Activated CD8-positive, alpha-beta memory T cell treated with anti-CD3 and anti-CD28 coated beads for 4 hours (primary cell): ENCODE measurements at places on chromosomes 1 and 21.

DNA sequence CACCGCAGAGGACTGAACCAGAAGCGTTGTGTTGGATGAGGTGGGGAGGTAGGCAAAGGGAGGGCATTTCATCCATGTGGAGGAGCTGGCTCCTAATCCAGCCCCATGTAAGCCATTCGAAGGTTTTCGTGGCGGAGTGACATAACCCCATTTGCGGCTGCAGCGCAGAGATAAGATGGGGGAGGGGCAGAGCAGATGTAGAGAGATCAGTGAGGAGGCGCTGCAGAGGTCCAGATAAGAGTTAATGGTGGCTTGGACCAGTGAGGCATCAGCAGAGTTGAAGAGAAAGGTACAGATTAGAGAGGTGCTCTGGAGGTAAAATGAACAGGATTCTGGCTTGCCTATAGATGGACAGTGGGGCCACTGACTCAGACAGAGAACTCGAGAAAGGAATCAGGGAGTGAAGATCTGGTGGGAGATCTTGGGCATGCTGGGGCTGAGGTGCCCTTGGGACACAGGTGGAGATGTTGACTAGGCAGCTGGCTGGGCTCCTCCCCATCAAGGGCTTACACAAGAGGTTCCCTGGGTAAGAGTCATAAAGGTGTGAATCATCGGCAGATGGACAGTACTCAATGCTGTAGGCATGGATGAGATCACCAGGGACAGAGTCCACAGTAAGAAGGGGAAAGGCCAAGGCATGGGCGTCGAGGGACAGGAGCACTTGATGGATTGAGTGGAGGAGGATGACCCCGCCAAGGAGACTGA lies 7.8 kb upstream of the PTPRF start:
- DNase-seq: no peak

DNA sequence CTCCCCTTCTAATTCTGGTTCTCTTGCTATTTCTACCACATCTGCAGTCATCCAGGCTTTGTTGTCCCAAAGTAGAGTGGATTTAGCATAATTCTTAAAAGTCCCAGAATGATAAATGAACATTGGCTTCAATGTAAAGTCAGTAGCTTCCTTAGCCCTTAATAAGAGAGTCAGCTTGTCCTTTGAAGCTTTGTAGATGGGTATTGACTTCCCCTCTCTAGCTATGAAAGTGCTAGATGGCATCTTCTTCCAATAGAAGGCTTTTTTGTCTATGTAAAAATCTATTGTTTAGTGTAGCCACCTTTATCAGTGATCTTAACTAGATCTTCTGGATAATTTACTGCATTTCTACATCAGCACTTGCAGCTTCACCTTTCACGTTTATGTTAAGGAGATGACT lies 181.4 kb upstream of the B3GALT2 start:
- DNase-seq: no peak

- no peak for DNase-seq
These were observed 124.4 kb upstream of the IRF2BP2 start for GRCh38 chr1:234734412-234734835.

DNA sequence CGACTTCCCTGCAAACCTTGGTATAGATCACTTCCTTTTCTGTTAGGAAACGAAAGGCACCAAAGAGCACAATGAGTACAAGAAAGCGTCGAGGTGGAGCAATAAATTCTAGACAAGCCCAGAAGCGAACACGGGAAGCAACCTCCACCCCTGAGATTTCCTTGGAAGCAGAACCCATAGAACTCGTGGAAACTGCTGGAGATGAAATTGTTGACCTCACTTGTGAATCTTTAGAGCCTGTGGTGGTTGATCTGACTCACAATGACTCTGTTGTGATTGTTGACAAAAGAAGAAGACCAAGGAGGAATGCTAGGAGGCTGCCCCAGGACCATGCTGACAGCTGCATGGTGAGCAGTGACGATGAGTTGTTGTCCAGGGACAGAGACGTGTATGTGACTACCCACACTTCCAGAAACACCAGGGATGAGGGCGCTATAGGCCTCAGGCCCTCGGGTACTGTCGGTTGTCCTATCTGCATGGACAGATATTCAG lies 18.5 kb downstream of the FAM89A start:
- DNase-seq: no peak

DNA sequence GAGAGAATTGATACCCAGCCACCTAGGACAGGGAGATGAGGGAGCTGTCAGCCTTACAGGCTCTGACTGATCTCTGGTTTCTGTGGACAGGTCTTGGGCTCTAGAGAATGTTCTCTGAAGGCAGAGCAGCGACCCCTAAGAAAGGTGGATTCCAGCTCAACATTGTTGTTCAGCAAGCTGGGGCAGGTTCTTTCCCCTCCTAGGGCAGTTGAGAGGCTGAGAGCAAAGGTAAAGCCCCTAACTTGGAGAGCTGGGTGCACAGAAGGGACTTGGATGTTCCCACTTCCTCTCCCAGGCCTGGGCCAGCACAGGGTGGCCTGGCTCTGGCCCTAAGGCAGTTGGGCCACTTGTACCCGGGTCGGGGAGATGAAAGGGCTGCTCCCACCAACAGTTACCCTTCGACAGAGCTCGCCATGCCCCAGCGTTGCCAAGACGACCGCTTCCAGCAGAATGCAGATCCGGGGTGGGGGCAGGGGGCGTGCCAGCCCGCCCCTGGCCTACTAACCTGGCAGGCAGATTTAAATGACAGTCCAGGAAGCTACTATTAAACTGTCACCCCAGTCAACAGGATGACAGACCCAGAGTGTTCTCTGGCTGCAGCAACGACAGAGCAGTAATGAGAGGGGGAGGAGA lies 31.6 kb downstream of the LRP8 start:
- no peak for DNase-seq

- DNase-seq: no peak
These were observed 511.0 kb upstream of the CAMK1G start for GRCh38 chr1:209072481-209072880.

DNA sequence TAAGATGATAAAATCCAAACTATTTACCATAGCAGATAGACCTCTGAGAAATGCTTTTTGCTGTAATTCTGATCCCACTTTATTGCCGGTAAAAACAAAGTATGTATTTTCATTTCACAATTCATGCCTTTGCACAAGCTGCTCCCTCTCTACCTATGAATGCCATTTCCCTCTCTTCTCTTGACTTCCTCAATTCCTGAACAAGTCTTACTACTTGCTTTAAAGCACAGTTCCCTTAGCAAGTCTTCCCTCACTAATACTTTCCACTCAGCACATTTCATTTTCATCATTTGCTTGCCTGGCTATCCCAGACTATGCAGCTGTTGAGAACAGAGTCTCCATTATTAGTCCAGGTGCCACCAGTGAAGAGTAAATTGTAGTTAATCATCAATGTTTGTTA lies 13.8 kb downstream of the GPATCH2 start:
- DNase-seq: no peak

DNA sequence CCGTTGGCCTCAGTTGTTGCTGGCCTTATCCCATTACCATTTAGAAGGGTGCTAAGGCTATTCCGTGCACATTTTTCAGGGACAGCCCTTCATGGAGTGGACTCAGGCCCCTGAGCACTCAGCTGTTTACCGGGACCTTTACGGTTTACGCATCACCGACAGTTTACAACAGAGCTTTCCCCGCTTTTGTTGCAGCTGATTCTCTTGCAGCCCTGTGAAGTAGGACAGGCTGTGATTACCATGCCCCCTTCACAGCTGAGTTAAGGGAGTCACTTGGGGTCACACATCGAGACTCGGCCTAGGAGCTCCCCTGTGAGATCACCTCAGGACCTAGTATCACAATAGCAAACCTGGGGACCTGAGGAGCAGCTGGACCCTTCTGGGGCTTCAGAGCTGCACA lies 41.9 kb downstream of the PTPRF start:
- DNase-seq: no peak

- no peak for DNase-seq
These were observed 23.8 kb upstream of the KIAA1614 start for GRCh38 chr1:180888870-180889269.

DNA sequence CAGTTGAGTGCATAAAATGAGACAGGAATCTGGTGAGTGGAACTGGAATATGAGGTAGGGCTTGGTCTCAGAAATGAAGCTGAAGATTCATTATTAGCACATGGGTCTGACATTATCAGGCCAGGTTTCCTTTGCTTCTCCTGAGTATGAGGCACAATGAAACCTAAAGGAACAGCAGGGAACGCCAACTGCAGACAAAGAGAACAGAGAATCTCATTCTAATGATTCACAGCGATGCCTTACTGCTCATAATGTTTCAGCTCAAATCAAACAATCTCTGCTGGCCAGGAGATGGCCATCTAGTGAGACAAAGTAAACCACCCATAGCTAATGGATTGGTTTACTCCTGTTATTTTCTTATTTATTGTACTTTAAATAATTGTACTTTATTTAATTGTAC lies 133.5 kb downstream of the C1orf21 start:
- no peak for DNase-seq

DNA sequence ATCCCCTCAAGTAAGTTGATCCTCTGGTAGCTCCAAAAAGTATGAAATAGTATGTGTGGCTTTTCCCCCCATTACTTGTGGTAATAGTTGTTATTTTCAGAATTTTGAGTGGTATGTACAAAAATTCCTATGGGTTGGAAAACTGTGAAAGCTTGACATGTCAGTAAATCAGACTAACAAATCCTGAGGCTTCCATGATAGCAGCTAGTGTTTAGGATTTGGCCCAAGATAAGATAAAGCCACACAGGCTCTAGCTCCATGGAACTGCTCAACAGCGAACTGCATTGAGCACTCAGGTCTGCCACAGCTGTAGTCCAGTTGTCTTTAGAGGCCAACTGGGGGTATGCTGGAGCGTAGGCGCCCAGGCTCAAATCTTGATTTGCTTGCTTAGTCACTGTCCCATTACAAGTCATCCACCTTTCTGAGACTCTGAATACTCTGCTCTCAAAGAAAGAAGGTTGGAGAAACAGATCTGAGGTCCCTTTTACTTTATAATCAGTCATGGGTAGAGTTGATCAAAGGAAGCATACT lies 28.7 kb downstream of the ATP1A1 start:
- no peak for DNase-seq

- no peak for DNase-seq
These were observed 181.4 kb upstream of the KIAA0040 start for GRCh38 chr1:175373786-175374623.

GRCh38 chr21:36946949-36947356 lies 19.5 kb downstream of the HLCS start:
- no peak for DNase-seq

DNA sequence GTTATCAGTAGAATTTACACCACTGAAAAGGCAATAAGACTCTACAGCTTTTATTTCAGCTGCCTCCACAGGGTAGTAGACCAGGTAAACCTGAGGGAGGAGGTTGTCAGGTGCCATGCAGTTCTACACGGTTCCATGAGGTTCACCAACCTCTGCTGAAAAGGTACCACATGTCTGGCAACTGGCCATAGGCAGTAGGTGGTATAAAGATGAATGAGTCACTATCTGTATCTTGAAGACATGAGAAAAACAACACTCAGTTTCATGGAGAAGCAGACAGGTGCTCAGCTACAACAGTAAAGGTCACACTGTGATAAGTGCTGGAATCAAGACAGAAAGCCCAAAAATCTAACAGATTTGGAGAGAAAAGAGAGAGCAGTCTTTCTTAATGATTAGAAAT lies 145.4 kb downstream of the PTGER3 start:
- no peak for DNase-seq

DNA sequence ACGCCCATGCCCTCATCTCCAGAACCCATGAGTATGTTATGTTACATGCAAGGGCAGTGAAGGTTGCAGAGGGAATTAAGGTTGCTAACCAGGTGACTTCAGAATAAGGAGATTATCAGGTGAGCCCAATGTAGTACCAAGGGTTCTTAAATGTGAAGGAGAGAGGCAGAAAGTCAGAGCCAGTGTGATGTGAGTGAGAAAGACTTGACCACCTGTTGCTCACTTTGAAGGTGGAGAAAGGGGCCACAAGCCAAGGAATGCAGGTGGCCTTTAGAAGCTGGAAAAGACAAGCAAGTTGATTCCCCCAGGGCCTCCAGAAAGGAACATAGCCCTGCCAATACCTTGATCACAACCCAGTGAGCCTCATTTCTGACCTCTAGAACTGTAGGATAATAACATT lies 84.7 kb upstream of the CLDN14 start:
- no peak for DNase-seq

- DNase-seq: no peak
These were observed 5.0 kb downstream of the ATP1A4 start for GRCh38 chr1:160156361-160156760.

DNA sequence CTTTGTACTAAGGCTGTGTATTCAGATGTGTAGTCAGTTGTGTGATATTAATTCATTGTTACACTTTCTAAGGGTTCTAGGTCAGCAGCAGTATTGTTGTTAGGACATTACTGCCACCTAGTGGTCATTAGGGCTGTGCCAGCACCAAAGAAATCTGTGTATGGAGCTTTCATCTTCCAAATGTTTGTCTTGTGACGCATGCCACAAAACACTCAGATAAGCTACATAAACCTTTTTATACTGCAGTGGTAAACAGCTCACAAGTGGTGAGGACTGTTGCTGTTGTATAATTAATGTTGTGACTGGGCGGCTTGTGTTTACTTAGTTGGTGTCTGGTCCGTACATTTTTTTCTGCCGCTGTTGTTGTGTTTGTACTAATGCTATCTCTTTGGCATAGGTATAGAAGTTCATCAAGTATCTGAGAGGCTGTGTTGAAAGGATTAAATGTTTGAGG lies 51.7 kb downstream of the S1PR1 start:
- DNase-seq: peak; percentile 35

DNA sequence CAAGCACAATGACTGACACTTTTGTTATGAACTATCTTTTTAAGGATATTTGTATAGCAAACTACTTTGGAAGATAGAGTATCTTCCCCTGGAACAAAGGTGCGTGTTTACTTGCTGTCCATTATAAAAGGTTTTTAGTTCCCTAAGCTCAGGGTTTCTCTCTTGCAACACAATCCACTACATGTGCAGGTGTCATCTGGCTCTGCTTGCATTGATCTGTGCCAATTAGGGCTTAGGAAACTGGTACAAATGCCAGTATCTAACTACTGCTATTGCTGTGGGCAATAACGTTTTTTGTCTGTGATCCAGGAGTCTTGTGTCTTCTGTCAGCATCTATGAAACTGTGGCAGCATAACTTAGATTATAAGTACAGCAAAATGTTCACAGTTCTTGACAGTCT lies 68.3 kb upstream of the ABCD3 start:
- no peak for DNase-seq
